Chondrocyte (in vitro differentiated cells): ENCODE measurements at places on chromosomes 1 and 21. TPM values are rescaled to one million over a fixed set of nuclear protein-coding genes. Genes with fewer than 3 reads are reported as not detected.

DNASE2B gene
- total RNA-seq: not detected in 3 replicates

ITGB3BP gene
- total RNA-seq: 12.7 to 19.7 TPM (median 15.6 TPM) in 3 replicates

DNA sequence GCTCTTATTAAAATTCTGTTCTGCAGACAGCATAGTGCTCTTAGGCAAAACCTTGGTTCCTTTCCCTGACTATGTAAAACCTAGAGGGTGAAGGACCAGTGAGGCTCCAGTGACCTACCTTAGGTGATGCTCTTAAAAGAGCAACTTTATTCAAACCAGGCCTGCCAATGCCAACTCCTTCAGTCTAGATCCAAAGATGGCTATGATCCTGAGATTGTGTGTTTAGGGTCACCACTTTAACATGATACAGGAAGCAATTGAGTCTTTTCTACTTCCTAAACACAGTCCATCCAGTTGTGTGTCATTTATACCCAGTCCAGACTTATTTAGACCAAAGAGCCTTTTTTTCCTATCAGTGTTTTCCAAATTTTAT lies 10.8 kb downstream of the MCL1 start:
- no peak for DNase-seq

CLCA4 gene
- not detected in 3 replicates for total RNA-seq

GRCh38 chr1:197907846-197908616 lies 5.6 kb downstream of the C1orf53 start:
- DNase-seq: no peak

PDE9A gene
- 0.60 to 1.2 TPM (median 1.1 TPM) in 3 replicates for total RNA-seq

CATSPERE gene
- 1.5 to 2.3 TPM (median 2.3 TPM) in 3 replicates for total RNA-seq

TCHH gene
- not detected in 3 replicates for total RNA-seq

GRCh38 chr21:25314247-25314646 lies 293.0 kb downstream of the MRPL39 start:
- no peak for DNase-seq

AGT gene
- total RNA-seq: 18.1 to 119 TPM (median 118 TPM) in 3 replicates

- no peak for DNase-seq
These were observed 22.7 kb downstream of the PRSS38 start for GRCh38 chr1:227838181-227838580.

GRCh38 chr1:64940025-64940424 lies 26.3 kb downstream of the JAK1 start:
- no peak for DNase-seq

- DNase-seq: no peak
These were observed 130.9 kb downstream of the FOXD2 start for GRCh38 chr1:47568763-47569162.

IL24 gene
- not detected in 3 replicates for total RNA-seq

DNA sequence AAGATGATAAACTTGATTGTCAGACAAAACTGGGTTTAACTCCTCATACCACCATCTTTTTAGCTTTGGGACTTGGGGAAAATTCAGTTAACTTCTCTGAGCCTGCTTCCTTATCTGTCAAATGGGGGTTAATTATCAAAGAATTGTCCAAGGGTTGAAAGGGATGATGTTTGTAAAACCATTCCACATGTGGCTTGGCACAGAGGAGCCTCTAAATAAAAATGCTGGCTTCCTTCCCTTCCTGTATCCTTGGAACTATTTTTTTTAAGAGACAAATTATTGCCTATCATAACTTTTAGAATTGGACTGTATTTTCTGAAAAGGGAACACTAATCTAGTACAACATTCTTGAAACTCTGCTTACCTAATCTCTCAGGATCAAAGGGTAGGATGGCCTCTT lies 143.4 kb upstream of the USP24 start:
- no peak for DNase-seq

DNA sequence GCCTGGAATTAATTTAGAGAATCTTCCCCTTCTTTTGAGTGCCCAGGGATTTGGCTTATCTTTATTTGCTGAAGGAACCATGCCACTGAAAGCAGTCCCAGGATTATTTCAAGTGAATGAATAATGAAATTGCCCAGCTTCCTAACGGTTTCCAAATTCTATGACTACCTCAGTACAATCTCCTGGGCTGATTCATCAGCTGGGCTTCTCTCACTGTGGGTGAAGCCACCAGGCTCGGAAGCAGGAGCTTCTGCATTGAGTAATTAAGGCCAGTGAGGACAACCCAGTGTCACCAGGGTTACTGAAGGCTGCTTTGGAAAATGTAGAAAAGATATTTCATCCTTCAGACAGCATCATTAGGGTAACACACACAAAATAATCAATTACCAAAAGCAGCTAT lies 169.8 kb downstream of the DAB1 start:
- DNase-seq: no peak

SLC22A15 gene
- total RNA-seq: 6.7 to 9.8 TPM (median 8.3 TPM) in 3 replicates
